ENCODE measurements at places on chromosomes 2 and 18.
A peak's percentile ranks its signal among the peaks of the same experiment; 100 is the strongest.

DNA sequence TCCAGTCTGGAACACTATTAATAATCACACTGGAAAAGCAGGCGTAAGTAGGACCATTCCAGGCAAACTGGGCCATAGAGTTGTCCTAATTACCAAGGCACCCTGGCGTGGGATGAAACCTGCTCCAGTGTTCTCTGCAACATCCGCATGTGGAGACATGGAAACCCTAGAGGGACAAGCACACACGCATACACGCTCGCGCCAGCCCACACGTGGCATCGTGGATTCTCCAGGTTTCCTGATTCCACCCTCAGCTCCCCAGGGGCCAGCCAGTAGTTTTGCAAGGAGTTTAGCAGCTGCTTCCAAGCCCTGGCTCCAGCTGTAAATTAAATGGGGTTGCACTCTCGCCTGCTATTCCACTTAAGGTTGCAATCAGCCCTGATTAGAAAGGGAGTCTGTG is 127.7 kb downstream of the DYSF start:
- DNase-seq, result no peak

GRCh38 chr2:67667054-67667908 is 270.1 kb downstream of the ETAA1 start:
- DNase-seq, result no peak

- DNase-seq, result no peak
These were observed 28.8 kb downstream of the INPP5D start for GRCh38 chr2:233088972-233089345.

DNA sequence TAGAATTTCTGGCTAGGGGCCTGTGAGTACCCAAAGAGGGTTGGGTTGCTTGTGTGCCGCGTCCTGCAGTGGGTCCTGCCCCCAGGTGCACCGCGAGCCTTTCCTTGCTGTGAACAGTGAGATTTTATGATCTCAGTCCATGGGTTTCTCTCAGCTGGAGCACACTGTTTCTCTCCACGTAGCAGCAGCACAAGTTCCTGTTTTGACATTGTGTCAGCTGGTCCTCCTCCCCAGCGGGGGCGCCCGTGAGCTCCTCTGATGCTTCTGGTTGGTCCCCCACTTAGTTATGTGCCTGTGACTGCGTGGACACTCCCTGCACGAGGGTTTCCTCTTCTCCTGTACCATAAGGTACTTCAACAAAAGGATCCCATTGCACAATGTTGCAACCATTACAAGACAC is 29.8 kb downstream of the TSHZ1 start:
- DNase-seq, result peak; percentile 45

GRCh38 chr2:28134857-28135256 is 244.3 kb downstream of the BABAM2 start:
- DNase-seq, result peak; percentile 10

DNA sequence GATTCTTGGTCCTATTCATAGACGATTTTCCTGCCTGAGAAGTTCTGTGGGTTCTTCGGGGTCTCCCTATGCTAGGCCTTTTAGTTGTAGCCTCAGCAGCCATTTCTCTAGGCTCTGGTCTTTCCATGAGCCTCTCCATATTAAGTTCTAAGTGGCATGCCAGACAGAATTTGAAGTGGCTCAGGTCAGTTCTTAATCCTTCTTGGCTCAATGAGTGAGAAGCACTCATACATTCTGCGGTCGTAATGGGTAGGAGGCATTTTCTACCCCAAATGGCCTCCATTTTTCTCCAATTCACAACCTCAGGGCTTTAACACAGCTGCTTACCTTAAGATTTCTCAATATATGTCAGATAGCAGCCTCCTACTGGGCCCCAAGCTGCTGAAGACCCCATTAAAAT is 405.3 kb upstream of the GALNT5 start:
- no peak for DNase-seq

GRCh38 chr2:96875498-96876268 is 5.8 kb upstream of the SEMA4C start:
- no peak for DNase-seq

- DNase-seq, result no peak
These were observed 10.3 kb upstream of the HOXD1 start for GRCh38 chr2:176178038-176178756.

DNA sequence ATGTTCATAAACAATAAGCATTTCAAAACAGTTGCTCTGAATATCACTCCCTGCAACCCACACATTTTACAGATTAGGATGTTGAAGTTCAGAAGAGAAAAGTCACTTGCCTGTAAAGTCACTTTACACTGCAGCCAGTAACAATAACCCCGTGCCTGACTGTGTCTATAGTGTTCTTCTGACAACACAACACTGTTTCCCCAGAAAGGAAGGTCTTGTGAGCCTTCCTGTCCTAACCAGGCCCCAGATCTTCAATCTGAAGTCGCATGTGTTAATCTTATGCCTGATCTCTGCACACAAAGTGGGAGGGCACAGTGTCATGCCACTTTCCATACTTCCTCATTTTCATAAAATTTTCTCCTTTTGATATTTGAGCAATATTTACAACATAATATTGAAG is 120.2 kb downstream of the FEZ2 start:
- peak; percentile 54 for DNase-seq

DNA sequence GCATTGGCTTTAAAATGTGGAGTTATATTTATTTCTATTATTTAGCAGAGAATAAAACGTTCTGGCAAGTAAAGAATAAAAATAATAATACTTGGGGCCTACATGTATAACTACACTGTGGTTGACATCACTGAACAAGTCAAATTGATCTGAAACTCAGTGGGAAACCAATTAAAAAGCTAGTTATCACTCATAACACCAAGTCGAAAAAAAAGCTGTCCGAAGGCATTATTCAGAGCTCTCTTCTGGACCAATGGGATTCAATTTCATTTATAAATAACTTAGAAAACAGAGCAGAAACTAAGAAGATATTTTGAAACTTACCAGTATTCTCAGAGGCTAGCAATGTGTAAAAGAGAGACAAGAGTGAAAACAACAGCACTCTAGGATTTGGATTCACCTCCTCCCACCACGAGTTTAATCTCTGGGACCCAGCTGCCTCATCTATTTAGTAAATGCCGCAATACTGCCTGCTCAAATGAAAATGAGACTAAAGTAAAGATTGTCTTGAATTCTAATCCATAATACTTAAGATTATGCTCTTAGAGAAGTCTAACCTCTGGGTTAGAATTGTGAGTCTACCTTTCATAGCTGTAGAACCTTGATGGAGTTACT is 128.4 kb downstream of the NBAS start:
- DNase-seq, result no peak

- peak; percentile 96 for DNase-seq
These were observed 175.8 kb upstream of the PIEZO2 start for GRCh38 chr18:11324956-11325882.

Data from MV-4-11 (cell line).